Left renal pelvis (tissue), 4 donors: ENCODE measurements at places on chromosomes 1 and 21.

- DNase-seq = no peak
Observed at GRCh38 chr1:247824023-247824422, at the start of gene OR14A16. Gene OR14A16, minus strand, starts transcription at chr1:247824119. Its CDS starts 8,390 bp downstream, at chr1:247815729.

GRCh38 chr1:200890818-200891773 lies 3.6 kb upstream of the INAVA start:
- DNase-seq = no peak

- no peak for DNase-seq
Observed at GRCh38 chr1:6601923-6602668, 573 bp downstream of the KLHL21 start.

DNA sequence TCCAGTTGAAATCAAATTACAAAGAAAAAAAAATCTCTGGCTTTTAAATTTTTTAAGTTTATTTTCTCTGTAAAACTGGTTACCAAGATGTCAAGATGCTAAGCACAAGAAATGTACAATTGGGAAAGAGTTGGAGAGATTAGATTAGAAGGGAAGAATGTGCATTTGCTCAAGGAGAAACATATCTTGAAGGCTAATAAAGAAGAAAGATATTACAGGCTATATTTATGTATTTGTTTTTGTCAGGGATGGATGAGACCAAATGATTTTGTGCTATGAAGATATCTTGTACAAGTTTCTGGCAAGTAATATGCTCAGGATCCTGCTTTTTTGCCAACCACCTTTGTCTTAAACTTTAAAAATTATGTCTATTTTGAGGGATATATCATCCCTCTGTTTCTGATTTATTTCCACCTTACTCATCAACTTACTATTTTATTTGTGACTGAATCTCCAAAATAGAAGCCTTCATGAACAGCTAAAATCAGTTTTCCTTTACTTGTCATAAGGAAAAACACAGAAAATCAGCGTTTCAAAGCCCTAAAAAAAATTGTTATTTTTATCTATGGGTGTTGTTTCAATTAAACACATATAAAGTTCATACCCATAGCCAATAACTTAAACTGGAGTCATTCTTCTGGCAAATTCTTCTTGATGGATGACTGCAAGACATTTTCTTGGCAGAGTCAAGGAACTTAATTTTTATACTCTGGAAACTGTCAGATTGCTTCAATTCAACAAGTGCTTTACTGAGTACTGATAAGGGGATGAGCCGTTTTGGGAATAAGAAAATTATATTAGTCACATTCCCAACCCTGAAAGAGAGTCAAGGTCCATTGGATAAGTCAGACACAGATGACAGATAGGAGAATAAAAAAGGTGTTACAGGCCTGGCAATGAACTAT lies 141.8 kb downstream of the CTH start:
- DNase-seq = no peak

DNA sequence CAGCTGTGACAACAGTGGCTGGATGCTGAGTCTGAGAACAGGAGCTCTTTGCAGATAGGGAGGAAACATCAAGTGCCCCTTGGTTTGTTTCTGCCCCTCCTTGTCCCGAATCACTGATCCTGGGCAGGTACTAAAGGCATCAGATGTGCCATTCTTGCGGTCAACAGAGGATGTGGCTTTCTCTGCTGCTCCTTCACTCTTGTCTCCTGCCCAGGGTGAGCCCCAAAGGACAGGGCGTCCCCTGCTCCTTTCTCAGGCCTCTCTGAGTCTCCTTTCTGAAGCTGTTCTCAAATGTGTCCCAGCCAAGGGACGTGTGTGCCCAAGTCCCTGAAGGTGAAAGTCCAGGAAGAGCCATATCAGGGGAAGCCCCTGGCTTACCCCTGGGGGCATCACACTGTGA lies 31.7 kb downstream of the SLC37A1 start:
- no peak for DNase-seq

- no peak for DNase-seq
Observed at GRCh38 chr1:1230656-1231399, 973 bp downstream of the SDF4 start.

DNA sequence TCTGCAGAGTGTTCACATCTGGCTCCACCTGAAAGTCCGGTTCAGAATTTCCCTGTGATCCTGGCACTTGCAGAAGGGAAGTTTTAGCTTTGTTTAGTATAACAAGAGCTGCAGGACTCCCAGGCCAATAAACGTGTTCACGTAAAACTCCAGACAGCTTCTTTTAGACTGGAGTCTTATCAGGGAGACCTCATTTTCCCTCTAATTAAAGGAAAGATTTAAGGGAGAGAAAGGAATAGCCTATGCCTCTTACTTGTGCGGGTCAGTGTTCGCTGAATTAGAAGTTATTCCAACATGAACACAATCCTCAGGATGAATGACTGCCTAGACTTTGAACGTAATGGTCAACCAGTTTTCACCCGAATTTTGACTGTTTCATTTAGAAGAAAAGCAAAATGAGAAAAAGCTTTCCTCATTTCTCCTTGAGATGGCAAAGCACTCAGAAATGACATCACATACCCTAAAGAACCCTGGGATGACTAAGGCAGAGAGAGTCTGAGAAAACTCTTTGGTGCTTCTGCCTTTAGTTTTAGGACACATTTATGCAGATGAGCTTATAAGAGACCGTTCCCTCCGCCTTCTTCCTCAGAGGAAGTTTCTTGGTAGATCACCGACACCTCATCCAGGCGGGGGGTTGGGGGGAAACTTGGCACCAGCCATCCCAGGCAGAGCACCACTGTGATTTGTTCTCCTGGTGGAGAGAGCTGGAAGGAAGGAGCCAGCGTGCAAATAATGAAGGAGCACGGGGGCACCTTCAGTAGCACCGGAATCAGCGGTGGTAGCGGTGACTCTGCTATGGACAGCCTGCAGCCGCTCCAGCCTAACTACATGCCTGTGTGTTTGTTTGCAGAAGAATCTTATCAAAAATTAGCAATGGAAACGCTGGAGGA lies 202.1 kb upstream of the SGIP1 start:
- no peak for DNase-seq

DNA sequence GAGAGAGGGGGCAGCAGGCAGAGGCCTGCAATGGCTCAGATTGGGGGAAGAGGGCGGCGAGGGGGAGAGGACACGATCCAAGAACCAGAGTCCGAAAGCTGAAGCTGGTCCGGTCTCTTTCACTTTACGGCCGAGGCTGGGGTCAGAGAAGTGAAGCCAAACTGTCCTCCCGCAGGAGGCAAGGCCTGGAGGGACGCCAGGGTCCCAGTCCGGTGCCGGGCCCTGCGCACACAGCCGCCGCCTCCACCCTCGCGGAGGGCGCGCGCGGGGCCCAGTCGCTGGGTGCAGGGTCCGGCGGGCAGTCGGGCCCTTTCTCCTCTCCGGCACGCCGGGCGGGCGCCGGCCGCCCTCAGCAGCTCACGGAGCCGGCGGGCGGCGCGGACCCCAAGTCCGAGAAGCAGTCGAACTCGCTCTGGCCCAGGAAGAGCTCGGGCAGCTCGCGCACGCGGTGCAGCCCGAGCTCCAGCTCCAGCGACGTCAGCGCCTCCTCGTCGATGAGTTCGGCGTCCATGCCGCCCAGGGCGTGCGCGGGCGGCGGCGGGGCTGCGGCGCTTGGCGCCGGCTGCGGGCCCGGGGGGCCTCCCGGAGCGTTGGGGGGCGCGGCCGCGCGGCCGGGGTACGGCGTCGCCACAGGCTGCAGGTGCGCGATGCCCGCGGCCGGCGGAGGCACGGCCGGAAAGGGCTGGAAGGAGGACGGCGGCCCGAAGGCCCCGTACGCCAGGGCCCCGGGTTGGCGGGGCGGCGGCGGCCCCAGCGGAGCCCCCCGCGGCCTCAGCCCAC lies 749 bp downstream of the CITED4 start:
- DNase-seq = no peak

DNA sequence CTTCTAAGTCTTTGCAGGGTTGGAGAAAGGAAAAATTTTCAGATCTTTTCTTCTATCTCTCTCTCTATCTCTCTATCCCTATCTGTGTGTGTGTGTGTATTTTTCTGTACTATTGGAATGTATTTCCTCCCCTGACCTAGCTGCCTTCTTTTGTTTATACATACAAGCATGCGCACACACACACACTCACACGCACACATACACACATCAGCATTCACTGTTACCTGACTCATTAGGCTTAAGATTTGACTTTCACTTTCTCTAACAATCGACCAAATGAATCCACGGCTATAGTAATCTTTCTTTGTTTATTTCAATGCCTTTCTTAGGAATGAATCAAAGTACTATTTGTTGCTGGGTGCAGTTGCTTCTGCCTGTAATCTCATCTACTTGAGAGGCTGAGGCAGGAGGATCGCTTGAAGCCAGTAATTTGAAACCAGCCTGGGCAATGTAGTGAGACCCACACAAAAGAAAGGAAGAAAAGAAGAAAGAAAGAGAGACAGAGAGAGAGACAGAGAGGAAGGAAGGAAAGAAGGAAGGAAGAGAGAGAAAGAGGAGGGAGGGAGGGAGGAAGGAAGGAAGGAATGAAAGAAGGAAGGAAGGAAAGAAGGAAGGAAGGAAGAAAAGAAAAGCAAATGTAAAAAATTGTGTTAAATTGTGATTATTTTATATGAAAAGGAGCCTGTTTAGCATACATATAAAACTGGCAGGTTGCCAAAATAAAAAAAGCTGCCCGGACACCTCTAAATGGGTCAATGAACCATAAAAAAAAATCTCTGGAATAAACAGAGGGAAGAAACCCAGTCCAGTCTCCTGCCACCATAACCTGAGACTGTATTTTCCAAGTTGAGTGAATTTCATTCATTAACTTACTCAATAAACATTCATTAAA lies 206.8 kb downstream of the ZNF326 start:
- DNase-seq = no peak

DNA sequence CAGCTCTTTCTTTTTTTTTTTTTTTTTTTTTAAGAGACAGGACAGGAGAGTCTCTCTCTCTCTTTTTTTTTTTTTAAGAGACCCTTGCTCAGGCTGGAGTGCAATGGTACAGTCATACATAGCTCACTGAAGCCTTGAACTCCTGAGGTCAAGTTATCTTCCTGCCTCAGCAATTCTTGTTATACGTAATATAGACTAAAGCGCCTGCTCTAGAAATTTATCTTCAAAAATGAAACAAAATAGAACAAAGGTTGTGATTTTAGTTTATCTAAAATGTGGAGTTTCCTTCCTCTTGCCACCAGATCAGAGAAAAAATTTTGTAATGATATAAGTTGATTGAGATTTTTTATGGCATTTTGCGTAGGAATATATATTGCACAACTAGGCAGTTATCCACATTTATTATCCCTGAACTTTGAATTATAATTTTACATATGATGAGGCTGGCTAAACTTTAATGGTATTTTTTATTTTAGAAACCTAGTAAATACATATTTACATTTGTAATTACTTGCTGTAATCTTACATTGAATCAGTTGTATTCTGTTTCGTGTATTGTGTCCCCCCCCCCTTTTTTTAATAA lies 44.2 kb downstream of the MTF2 start:
- DNase-seq = no peak

DNA sequence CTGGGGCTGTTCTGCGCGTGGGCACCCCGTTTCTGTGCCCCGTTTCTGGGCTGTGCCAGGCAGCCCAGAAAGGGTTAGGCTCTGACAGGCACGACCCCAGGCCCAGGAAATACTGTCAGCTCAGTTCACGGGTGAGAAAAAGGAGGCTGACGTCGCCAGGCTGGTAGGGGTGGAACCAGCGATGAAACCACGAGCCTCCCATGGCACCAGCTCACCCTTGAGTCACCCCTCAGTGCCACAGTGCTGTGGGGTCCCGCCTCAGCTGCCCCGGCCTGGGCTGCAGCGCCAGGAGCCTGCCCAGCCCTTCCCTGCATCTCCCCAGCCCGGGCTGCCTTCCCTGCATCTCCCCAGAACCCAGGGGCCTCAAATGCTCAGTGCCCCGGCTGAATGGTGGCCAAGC lies 11.5 kb downstream of the MEGF6 start:
- DNase-seq = no peak

GRCh38 chr1:1591452-1591851 lies 8.5 kb downstream of the FNDC10 start:
- no peak for DNase-seq

- no peak for DNase-seq
Observed at GRCh38 chr1:14599183-14599791, 802 bp downstream of the KAZN start.

GRCh38 chr1:40795811-40796586 lies 12.4 kb downstream of the KCNQ4 start:
- DNase-seq = no peak

- DNase-seq = no peak
Observed at GRCh38 chr1:6614929-6615785, 1.6 kb downstream of the PHF13 start.

- no peak for DNase-seq
Observed at GRCh38 chr1:107460035-107460434, 319.2 kb downstream of the NTNG1 start.

GRCh38 chr1:221728037-221728505 lies 13.8 kb downstream of the DUSP10 start:
- no peak for DNase-seq

GRCh38 chr1:6523566-6523965 lies 30.7 kb downstream of the NOL9 start:
- no peak for DNase-seq

DNA sequence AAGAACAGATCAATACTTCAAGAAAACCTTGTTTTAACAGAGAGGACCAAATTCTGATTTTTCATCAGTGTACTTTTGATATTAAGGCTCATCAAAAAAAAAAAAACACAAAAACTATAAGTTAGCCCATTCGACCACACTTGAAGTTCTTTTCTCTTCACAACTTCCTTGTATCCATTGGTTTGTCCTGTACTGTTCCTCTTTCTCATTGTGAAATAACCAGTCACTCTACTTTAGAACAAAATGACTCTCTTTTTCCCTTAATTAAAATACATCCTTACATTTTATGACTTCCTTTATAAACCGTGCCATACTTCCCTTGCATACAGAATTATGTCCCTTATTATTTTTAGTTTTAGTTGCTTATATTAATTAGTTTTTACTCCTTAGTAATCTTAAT lies 8.4 kb downstream of the QSOX1 start:
- DNase-seq = no peak

DNA sequence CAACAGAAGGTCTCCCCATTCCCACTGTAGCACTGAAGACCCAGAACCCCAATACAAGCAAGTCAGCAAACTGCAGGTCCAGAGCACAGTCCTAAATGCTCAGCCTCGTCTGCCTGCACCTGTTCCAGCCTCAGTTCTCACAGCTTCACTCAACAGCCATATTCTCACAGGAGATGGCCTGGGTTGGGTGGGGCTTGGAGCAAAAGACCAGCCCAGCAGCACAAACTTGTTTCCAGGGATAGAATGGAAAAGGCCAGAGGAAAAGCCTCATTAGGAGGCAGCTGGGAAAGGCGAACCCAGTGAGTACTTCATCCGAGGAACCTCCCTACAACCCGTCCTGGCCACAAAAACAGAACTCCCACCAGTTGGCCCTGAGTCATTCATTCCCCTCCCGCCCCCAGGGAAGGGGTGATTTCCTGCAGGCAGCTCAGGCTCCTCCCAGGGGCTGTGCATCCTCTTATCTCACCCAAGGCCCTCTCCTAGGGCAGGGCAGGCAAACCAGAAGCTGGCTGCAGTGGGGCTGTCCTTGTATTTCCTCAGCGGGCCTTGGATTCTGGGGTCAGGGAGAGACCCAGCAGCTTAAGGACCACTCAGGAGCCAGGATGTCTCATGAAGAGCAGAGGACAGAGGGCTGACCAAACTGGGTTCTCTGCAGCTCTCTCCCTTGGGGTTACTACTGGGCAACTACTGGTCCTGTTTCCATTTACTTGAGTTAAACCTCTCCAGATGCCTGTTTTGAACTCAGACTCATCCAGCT lies 7.4 kb upstream of the MPL start:
- no peak for DNase-seq
